Right ventricle myocardium inferior (tissue), 1 donor: ENCODE measurements at places on chromosomes 3 and 15. TPM values are rescaled to one million over a fixed set of nuclear protein-coding genes. Genes with fewer than 3 reads are reported as not detected.

Gene SUCNR1
- total RNA-seq: 0.35 TPM

Gene CTXND1
- total RNA-seq: 1.7 TPM

GRCh38 chr3:56302417-56302816, 165.8 kb downstream of the ERC2 start:
- DNase-seq: no peak

- no peak for DNase-seq
Measured at GRCh38 chr3:195540027-195540426, 3.1 kb downstream of the PPP1R2 start.
